ENCODE measurements at places on chromosomes 5 and 9.

GRCh38 chr5:72108202-72109061, 1.2 kb downstream of the MAP1B start:
- DNase-seq = peak; percentile 10

- no peak for DNase-seq
Measured at GRCh38 chr5:113354055-113354454, 80.7 kb downstream of the TSSK1B start.

GRCh38 chr9:104118916-104119315, 24.8 kb downstream of the SMC2 start:
- no peak for DNase-seq

- DNase-seq = no peak
Measured at GRCh38 chr5:72459089-72459661, 48.0 kb downstream of the ZNF366 start.

- no peak for DNase-seq
Measured at GRCh38 chr9:71756753-71757152, 11.6 kb downstream of the CEMIP2 start.

GRCh38 chr5:141935538-141935937, 11.9 kb downstream of the DELE1 start:
- no peak for DNase-seq

DNA sequence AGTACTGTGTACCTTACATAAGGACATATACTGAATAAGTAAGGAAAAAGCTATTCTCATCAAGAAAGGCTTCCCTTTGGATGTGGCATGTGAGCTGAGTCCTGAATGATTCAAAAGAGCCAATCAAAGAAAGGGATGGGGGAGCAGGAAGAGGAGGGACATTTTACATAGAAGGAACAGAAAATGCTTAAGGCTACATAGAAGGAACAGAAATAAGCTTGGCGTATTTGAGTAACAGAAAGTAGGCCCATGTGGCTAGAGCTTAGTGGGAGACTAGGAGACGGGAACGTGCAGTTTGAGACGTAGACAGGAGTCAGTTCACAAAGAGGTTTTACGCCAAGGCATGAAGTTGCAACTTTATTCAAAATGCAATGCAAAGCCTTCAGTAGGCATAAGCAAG, 126.3 kb downstream of the CEMIP2 start:
- no peak for DNase-seq

DNA sequence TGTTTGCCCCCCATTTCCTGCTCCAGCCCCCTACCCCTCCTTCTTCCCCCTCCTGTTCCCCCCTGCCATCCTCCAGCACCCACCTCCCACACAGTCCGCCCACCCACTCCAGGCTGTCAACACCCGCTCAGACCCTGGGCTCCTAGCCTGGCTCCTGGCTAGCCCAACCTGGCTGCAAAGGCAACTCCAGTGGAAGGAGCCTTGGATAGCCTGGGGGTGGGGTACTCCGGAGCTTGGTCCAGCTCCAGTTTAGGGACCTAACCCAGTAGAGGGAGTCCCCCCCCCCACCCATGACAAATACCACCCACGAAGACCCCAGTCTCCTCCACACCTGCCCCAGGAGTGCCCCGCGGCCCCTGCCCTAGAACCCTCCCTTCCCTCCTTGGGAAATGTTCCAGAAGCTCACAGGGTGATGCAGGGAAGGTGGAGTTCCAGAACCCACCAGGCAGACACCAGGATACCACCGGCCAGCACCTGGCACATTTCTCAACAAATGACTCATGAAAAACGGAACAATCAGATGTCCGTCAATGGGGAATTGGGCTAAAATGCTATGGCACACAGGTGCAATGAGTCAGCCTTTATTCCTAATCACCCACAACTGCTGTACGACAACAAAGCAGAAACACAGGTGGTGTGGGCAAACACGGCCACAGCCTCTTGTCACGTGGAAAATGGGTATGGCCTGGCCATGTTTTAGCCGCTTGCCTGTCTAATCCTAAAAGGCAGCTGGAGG, 901 bp upstream of the SLC12A7 start:
- no peak for DNase-seq

DNA sequence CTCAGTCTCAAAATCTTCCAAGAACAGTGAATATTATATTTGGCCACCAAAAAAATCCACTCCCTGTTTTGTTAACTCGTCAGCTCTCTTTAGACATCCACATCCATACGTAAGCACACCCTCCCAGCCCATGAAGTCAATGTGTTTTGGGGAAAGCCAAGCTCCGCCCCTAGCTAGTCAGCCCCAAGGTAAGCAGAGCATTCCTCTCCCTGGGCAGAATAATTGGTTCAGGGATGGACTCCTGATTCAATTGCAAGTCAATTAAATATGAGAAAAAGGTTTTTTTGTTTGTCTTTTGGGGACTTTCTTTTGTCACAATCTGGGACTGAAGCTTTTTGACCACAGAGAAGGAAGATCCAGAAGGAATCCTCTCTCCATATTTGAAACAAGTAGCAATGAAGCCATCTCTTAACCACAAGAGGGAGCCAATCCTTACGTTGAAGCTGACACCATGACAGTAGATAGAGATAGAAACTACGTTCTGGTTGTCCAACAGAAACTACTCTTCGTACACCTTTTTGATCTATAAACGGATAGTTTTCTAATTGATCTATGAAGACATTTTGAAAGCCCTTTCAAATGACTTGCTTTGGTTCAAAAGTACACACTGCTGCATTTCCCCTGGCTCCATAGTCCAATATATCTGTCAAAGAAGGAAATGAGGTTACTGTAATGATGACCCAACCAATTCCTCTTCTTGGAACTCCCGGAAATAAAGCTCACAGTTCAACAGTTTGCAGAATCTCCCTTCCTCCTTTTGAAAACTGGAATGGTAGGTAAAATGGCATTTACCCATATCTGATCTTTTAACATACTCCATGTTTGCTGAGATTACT, 166.4 kb downstream of the TLE1 start:
- peak; percentile 32 for DNase-seq

GRCh38 chr9:130149031-130149430, 23.2 kb upstream of the NCS1 start:
- no peak for DNase-seq

- DNase-seq = no peak
Measured at GRCh38 chr5:8391911-8392310, 523.0 kb downstream of the MTRR start.

GRCh38 chr9:2158111-2158610, 143.0 kb downstream of the SMARCA2 start:
- DNase-seq = peak; percentile 63

DNA sequence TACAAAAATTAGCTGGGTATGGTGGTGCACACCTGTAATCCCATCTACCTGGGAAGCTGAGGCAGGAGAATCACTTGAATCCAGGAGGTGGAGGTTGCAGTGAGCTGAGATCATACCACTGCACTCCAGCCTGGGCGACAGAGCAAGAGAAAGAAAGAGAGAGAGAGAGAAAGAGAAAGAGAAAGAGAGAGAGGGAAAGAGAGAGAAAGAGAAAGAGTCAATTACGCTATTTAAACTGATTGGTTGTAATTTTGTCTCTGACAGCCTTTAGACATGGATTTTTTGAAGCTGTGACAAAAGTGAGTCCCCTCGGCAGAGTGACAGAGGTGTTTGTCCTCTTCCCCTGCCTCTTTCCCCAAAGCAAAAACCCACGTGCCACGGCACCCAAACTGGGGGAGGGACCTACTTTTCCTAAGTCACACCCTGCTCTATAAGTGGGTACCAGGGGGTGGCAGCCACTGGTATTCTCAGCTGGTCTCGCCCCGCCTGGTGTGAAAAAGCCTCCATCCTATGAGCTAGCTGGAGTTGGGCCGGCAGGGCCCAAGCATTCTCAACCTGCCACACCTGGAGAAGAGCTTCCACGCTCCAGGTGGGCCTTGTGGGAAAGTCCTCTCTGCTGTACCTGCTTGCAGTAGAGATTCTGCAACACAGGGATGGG, 3.4 kb upstream of the CFAP157 start:
- no peak for DNase-seq

DNA sequence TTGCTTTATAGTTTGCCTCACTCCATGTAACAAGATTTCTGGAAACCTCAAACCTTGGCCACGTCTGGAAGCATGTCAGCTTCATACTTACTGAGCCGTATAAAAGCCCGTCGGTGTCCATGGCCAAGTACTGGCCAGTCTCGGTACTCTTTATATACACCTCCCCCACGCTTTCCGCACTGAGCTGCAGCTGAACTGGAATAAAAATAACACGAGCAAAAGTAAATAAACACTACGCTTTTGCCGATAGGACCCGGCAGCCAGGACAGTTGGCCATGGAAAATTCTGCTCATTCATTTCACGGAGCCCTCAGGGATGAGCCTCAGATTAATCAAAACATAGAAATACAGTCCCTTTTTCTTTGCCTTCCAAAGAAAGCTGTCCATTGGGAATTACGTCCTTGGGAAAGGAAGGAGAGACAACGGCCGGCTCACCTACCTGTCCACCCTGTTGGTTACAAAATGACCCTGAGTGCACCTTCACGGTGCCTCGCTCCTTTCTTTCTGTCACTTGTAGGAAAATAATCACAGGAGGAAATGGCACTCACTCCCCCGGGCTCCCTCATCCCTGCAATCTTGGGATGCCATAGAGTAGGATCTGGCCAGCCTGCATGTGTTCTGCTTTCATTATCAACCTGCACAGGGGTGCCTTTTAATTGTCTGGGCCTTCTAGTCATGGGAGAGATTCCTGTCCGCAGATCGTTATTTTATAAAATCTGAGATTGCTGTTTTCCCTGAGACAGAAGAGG, 85.1 kb downstream of the FGF1 start:
- DNase-seq = no peak

GRCh38 chr5:127203818-127204217, 86.8 kb upstream of the MEGF10 start:
- DNase-seq = no peak

DNA sequence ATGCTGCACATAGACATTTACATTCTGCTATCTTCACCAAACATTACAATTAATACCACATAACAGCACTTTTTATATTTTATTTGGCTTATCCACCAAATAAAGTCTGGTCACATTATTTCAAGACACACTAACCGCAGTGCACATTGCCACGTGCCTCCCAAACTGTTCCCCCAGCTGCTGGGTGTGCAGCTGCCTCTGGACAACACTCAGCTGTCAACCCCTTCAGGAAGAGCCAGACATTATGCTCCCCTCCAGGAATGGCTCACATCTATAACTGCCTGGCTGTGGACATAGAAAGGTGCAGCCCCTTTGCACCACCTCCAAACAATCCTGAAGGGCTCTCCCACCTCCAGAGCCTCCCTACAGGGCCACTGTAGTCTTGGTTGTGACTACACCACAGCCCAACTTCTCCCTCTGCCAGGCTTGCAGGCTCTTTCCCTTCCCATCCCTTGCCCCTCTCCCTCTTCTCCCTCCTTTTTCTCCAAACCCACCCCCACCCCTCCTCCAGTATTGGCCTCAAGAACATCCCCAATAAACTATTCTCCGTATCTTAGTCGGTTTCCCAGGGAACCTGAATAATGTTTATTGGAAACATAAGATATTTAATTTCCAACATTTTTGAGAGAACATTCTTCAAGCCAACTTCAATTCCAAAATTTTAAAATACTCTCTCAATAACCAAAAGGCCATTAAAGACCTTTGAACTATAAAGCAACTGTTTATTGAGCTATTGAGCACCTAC, 372.3 kb downstream of the CTNND2 start:
- DNase-seq = no peak

DNA sequence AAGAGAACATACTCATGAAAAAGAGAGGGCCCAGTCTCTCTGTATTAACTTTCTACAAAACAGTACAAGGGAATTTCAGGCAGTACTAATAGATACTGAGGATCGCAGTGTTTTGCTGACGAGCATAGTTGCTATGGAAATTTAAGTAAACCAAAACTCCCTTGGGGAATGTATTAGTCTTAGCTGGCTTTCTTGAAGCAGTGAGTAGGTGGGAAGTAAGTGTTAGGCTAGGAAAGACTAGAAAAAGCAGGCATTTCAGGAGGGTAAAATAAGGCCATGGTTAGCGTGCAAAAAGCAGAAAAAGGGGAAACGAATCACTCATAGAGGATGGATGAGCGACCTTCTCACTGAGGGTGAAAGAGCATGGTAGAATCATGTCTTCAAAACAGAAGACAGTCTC, 84.3 kb upstream of the ACTBL2 start:
- no peak for DNase-seq

GRCh38 chr9:33818167-33818846, 1.3 kb downstream of the UBE2R2 start:
- DNase-seq = peak; percentile 12

- DNase-seq = no peak
Measured at GRCh38 chr5:88203981-88204750, 64.5 kb downstream of the TMEM161B start.

DNA sequence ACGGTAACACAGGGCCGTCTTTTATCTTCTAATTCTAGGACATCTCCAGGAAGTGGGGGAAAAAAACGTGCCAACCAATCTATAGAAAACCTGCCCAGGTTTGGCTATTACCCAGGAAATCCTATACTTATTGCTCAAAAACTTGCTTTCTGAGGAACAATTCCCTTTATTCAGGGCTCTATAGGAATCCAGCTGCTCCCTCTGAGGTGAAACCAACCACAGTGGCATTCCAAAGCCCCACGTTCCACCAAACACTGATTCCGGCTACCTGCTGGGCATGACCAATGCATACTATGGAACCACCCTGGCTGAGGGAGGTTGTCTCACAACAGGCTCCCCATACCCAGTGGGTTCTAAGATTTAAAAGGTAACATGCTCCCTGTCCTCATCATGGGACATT, 57.6 kb downstream of the GLIS3 start:
- no peak for DNase-seq

GRCh38 chr5:107461770-107462169, 209.0 kb downstream of the EFNA5 start:
- DNase-seq = no peak

Data from germinal center (tissue), 1 donor.